ENCODE measurements at places on chromosomes 5 and 9.

GRCh38 chr5:142918959-142919635 is 148.9 kb downstream of the ARHGAP26 start:
- DNase-seq, result no peak

DNA sequence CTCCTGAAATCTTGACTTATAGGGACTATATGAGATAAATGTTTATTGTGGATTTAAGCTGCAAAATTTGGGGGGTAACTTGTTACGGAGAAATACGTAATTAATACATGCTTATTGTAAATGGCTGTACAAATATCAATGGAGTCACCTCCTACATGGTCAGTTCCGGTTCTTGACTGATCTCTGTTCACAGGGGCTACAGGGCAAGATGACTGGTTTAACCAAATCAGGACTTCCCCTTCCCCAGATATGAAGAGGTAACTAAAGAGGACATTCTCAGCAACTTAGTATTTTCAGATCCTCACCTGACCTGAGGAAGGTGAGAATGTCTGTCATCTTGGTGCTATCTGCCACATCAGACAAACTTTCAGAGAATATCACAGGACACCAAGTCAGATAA is 54.7 kb downstream of the PTCD2 start:
- DNase-seq, result no peak

- peak; percentile 33 for DNase-seq
These were observed 316.6 kb downstream of the AGTPBP1 start for GRCh38 chr9:85425153-85425611.

DNA sequence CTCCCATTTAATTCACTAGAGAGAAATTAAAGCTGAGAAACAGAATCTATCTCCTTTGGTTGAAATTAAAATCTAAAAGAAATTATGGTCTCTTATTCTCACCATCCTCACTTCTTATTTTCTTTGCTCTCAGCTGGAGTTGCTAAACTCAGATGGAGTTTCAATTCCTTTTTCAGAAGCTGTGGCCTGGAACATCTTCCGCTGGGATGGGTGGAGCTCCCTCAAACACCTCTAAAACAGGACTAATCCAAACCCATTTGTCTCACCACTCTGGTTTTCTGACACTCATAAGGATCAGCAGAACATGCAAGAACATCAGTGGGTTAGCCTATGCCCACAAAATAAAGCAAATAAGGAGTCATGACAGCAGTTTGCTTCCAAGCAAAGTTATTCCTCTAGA is 39.6 kb upstream of the CEP78 start:
- DNase-seq, result no peak

DNA sequence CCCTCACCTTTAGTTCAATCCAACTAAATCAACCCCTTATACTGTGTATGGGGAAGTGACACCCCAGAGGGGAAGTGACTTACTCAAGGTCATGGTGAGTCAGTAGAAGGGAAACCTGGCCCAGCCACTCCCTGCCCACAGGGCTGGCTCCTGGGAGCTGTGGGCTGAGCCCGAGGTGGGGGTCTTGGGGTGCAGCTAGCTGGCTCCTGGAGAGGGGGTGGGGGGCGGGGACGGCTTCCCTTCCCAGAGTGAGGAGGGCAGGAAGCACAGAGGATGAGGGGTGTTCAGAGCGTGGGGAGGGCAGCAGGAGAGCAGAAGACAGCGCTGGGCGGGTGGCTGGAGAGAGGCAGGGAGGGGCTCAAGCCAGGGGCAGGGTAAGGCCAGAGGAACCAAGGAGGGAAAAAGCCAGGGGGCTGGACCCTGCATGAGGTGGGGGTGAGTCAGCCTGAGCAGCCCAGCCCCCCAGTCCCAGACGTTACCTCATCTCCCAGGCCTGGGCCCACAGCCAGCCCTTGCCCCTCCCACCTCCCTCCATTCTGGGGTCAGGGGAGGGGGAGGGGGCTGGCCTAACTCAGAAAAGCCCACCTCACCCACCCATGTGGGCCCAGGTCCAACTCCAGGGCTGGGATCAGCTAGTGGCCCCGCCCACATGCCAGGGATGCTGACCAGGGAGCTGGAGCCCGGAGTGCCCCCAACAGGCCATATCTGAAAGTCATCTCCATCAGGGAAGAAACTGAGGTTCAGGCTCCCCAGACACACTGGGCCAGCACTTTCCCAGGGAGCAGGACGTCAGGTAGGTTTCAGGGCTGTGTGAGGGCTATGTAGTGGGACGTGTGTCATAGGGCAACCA is 2.8 kb downstream of the PDLIM7 start:
- DNase-seq, result peak; percentile 95

DNA sequence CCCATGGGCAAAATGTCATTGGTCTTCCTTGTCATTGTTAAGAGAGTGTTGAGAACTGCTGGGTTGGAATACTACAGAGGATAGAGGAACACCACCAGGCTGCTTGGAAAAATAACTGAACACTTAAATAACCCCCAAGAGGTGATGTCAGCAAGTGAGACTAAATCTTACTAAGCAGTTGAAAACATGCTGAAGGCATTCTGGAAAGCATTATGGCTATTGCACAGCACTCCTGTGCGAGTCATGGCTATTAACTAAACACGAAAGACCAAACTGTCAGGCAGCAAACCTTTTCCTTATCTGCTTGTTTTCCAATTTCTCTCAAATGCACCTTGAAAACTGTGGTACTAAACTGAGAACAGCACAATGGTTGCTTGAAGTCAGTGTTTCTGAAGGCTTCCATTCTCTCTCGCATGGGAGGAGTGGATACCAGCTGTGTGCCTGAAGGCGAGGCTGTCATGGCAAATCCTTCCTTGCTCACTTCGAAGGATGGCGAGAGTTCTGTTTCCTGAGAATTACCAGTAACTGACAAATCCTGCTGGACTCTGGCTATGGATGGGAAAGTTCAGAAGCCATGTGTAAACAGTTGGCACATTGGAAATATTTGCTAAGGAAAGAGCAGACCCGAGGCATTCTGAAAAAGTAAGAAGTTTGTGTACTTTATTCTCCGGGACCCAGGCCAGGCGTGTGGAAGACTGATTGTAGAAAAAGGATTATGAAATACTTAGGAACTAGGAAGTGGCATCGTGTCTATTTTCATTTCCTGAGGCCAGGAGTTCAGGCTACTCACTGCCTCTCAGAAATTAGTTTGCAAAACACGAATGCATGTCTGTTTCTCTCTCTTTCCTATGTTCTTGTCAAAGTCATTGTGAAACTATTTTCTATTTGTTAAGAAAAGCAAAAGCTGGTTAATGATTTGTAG is 182.1 kb downstream of the DMRT2 start:
- peak; percentile 87 for DNase-seq

DNA sequence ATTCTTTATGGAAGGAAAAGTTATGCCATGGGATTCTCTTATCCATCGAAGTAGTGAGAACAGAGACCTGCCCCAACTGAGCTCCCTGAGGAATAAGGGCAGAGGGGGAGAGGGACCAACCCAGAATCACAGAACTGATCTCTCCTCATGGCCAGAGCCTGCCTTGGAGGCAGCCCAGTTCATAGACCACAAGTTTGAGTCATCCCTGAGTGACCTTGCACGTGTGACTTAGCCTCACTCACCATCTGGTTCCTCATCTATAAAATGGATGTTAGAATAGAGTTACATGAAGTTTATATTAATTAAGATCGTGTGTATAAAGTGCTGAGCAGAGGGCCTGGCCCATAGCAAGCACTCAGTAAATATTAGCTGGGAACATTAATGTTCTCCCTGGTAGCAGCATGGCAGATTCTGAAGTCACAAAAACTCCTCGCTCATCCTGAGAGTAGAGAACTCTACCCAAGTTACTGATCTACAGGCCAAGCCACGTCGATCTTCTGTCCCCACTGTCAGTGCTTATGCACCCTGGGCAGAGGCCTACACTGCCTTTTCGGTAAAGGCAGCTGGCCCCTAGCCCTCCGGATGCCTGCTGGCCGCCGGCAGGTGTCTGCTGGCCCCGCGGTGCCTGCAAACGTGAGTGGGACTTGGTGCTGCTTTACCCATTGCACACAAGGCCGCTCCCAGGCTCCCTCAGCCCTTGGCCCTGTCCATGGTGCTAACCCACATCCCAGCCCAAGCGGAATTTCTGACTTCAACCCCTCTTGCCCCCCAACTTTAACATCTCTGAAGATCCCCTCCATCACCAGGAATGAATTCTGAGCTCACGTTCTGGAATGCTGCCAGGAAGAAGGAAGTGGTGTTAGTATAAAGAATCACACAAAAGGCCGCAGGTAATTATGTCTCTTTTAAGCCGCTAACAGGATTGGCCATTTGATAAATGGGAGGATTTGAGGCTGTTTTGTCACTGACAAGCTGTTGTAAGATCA is 61.1 kb upstream of the ARAP3 start:
- DNase-seq, result peak; percentile 48

DNA sequence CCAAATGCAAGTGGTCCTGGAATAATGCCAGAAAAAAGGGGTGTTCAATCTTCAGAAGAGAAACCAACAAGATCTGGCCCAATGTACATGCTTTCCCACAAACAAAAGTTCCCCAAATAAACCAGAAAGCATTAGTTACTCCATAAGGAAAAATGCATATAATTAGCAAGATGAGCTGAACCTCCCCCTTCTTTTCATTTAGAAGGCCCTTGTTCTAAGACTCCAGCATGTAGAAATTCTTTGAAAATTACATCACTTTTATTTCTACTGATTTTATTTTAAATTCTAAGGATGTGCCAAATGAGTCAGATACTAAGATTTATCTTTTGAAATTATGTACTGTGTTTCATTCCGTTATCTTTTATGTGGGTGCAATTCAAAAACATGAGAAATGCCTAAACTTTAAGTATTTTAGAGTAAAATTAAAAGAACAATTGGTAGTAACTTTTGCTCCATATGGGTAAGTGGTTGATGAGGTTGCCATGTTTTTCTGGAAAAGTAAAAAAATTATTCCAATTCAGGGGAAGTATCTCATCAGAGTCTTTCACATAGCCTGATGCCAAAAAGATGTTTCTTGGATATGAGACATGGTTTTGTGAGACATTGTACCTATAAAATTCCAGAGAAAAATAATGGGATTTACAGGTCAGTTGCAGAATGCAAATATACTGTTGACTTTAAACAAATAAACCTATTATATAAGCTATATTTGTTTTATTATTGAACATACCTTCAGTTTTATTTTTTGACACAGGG is 106.5 kb upstream of the CCDC112 start:
- peak; percentile 64 for DNase-seq

DNA sequence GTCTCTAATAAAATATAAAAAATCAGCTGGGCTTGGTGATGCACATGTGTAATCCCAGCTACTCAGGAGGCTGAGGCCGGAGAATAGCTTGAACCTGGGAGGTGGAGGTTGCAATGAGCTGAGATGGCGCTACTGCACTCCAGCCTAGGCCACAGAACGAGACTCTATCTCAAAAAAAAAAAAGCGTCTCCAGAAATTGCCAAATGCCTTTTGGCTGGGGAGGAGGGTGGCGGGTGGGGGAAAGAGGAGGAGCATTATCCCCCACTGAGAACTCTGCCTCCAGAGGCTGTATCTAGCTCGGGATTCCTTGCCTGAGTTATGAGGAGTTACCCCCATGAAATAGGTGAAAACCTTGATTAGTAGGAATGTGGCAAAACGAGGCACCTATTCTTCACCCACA is 4.8 kb downstream of the ROPN1L start:
- DNase-seq, result no peak

DNA sequence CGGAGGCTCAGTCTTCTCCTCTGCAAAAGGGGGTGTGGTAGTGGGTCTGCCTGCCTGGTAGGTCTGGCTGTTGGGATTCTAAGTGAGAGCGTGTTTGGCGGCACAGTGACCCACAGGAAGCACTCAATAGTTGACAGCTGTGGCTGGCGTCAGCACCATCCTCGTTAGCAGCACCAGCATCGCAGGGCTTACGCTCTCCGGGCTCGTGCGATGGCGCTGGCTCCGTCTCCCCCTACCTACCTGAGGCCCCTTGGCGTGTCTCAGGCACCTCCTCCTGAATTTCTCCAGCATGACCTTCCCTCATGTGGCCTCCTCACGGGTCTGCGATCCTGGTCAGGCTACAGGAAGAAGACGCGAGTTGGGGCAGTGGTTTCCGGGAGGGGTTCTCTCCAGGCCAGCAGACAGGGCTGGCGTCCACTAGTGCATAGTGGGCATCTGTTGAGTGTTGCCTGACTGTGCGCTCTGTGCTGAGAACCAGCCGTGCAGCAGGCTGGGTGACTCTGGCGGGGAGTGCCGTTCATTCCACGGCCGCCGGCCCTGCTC is 66.9 kb downstream of the HMCN2 start:
- DNase-seq, result no peak

GRCh38 chr5:114305402-114306207 is 56.3 kb upstream of the KCNN2 start:
- peak; percentile 71 for DNase-seq

DNA sequence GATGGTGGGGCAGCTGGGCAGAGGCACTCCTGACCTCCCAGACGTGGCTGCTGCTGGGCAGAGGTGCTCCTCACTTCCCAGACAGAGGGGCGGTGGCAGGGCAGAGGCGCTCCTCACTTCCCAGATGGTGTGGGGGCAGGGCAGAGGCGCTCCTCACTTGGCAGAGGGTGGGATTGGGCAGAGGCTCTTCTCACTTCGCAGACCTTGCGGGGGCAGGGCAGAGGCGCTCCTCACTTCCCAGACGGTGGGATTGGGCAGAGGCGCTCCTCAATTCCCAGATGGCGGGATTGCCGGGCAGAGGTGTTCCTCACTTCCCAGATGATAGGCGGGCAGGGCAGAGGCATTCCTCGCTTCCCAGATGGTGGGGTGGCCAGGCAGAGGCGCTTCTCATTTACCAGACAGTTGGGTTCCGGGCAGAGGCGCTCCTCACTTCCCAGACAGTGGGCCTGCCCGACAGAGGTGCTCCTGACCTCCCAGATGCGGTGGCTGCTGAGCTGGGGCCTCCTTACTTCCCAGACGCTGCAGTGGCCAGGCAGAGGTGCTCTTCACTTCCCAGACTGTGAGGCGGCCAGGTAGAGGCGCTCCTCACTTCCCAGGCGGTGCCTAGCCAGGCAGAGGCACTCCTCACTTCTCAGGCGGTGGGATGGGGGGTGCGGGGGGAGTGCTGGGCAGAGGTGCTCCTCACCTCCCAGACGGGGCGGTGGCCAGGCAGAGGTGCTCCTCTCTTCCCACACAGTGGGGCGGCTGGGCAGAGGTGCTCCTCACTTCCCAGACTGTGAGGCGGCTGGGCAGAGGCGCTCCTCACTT is 25.3 kb upstream of the SPATA31E1 start:
- no peak for DNase-seq

- DNase-seq, result no peak
These were observed 29.0 kb upstream of the GGTA1 start for GRCh38 chr9:121528642-121529041.

DNA sequence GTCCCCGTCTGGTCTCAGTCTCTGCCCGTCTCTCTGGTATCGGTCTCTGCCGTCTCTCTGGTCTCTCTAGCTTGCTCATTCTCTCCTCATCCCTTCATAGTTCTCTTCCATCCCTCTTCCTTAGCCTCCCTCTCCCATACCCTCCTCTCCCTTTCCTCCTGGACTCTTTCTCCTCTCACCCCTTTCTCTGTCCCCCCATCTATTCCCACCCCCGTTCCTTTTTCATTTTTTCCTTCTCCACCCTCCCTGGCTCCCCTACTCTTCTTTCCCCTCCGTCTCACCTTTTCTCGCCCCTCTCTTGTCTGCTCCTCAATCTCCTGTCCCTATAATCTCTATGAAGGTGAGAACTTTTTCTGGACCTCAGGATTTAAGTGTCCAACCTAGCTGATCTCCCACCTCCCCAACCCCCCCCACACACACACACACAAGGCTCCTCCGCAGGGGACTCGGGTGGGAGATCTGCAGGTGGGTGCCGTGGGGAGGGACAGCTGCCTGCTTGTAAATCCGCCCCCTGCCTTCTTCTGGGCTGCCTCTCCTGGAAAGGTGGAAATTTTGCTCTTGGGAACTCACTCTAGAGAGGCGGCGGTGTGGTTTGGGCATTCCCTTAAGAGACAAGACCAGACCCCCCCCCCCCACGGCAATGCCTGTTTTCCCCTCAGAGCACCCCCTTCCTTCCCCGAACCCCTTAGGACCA is 953 bp downstream of the UBE2QL1 start:
- no peak for DNase-seq

- DNase-seq, result no peak
These were observed 360.3 kb upstream of the CDH18 start for GRCh38 chr5:20348321-20348720.
